ENCODE measurements at places on chromosomes 16 and 17.

DNA sequence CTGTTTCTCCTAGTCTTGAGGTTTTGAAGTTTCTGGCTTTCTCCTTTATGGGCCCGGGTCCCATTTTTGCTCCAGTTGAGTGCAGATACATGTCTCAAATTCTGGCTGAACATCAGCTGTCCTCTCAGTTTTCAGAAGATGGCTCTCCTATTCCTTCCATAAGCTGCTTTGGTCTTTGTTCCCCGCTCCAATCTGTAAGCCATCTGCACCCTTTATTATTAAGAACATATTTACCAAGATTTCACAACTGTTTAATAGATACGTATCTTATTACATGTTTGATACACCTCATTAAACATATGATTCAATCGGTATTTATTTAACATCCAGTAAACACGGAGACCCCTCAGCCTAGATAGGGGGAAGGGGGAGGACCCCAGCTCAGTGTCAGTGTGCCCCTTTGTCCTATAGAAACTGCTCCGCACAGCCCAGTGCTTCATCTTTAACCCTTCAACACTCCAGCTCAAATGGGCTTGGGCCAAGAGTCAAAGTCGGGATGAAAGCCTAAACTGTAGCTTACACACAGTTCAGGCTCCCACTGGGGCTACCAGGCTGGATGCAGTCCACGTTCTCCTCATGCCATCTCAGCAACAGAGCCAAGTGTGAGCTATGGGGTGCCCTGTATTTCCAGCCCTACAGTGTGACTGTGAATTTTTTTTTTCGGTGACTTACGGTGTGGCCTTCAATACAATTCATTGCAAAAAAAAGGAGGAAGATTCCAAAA, 166.0 kb upstream of the ZFHX3 start:
- no peak for DNase-seq

- DNase-seq = no peak
Observed at GRCh38 chr17:73551759-73552158, 92.5 kb downstream of the SDK2 start.

DNA sequence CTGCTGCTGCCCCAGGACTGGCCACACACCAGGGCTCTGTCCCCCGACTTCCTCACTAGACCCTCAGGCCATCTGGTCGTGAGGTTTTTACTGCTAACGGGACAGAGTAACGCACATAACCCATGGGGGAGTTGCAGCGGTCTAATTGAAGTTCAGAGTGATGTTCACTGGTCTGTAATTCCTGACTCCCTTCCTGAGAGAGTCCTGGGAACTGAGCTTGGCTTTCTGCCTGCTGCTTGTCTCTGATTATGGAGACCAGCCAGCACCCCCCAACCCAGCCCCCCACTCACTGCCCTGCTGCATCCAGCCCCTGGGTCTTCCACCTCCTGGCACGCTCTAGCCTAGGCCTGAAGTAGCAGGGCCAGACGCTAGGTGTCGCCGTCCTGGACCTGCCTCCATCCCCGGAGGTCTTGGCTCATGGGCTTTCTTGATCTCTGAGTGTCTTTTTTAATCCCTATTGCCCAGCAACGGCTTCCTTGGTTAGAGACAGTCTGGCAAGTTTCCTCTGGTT, 192.9 kb downstream of the CCDC182 start:
- DNase-seq = peak; percentile 77

GRCh38 chr16:54216268-54216667, 70.3 kb downstream of the IRX3 start:
- DNase-seq = no peak

DNA sequence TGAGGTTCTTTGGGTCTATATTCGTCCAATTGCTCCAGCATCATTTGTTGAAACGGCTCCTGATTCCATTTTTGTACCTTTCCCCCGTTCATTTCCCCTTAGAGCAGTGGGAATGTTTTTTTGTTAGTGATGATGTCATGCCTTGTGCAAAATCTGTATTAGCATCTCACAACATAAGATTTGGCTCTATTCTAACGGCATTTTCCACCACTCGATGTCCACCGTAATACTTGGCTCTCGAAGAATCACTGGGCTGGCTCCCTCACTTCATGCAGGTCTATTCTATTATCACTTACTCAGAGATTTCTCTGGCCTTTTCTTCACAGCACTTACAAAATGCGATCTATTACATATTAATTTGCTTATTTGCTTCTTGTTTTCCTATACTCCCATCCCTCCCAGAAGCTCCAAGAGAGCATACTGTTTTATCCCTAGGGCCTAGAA, 571 bp upstream of the NME1 start:
- no peak for DNase-seq

- no peak for DNase-seq
Observed at GRCh38 chr17:40331743-40332641, 23.0 kb downstream of the RARA start.

GRCh38 chr17:44575403-44575802, 18.1 kb downstream of the FZD2 start:
- no peak for DNase-seq

DNA sequence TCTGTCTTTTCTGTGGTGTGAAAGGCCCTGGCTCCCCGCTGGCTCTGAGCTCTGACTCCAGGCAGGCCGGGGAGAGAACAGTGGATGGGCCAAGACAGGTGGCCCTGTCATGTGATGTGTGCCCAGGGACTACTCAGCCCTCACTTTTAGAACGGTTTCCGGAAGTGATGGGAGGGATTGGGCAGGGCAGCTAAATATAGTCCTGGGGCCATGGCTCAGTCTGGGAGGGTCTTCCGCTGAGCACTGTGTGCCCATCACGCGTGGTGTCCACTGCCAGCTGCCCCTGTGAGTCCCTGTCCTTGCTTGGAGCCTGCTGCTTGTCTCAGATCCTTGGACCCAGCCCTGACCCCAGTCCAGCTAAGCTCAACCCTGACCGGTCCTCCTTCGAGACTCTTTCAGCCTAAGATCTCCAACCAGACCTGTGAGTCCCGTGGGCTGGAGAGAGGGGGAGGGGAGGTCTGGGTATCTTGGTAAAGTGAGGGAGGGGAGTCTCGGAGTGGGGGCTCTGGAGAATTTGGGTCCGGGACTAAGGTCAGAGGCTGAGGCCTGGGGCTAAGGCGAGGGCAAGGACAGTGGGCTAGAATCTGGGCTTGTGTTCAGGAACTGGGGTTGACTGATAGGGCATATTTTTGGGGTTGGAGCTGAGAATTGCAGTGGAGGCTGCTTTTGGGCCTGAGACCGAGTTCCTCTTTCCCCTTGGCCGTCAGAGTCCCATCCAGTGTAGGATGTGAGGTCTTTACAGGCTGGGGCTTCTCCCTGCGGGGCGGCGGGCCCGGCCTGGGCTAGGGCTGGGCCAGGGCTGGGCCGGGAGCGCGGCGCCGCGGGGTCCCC, at the start of gene TRIM72:
TSS of gene TRIM72 (plus strand) at position 243 of the 831 bp plus-strand sequence. CDS start 620 bp downstream, outside the sequence.
- no peak for DNase-seq

GRCh38 chr16:25258861-25259179, 1.2 kb upstream of the ZKSCAN2 start:
- DNase-seq = no peak

GRCh38 chr16:73945631-73946030, 351.0 kb upstream of the PSMD7 start:
- no peak for DNase-seq

DNA sequence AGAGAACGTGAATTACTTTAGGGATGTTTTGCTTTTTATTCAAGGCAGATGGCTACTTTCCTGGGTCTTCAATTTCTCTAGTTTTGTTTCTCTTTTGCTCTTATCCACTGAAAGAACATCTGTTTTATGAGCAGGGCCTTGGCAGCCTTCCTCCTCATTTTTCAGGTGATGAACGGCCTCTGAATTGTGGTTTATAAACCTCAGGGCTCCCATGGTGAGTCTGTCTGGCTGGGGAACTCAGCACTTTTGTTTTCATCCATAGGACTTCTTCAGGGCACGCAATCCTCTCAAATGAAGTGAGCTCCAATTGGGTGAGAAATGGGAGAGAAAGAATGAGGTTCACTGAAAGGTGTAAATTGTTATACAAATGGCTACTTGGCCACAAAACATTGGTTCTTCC, 186.4 kb upstream of the ERCC4 start:
- no peak for DNase-seq

GRCh38 chr17:28086519-28086918, 44.0 kb downstream of the NLK start:
- DNase-seq = no peak

DNA sequence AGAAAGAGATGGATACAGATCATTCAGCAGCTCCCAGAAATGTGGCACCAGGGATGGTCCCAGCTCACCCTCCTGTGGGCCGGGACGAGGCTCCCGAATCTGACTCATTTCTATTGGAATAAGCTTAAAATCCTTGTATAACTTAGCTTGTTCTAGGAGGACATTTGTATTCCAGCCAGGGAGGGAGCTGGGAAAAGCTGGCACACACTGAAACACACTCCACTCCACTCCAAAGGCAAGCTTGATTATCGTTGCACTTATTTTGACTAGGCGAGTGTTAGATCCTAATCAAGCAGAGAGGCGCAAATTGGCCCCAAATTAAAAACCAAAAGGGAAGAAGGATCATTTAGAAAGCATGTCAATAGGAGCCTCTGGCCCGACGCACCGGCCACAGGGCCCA, 339.5 kb downstream of the HS3ST4 start:
- no peak for DNase-seq

DNA sequence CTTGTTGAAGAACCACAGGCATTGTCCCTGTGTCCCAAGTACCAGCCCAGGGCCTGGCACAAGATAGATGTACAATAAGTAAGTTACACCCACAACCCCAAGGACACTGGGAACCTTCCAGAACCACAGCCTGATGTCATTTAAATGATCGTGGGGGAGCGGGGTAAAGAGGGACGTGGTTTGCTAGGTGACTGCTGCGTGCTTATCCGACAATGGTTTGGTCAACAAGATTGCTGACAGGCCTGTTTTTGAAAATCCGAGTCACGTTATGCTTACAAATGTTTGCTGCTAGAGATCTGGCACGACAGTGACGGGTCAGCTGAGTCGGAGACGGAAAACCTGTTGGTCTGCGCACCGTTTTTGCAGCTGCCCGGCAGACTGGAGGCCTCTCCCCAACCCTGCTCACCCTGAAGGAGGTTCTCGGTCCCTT, 22.8 kb downstream of the COTL1 start:
- DNase-seq = no peak

DNA sequence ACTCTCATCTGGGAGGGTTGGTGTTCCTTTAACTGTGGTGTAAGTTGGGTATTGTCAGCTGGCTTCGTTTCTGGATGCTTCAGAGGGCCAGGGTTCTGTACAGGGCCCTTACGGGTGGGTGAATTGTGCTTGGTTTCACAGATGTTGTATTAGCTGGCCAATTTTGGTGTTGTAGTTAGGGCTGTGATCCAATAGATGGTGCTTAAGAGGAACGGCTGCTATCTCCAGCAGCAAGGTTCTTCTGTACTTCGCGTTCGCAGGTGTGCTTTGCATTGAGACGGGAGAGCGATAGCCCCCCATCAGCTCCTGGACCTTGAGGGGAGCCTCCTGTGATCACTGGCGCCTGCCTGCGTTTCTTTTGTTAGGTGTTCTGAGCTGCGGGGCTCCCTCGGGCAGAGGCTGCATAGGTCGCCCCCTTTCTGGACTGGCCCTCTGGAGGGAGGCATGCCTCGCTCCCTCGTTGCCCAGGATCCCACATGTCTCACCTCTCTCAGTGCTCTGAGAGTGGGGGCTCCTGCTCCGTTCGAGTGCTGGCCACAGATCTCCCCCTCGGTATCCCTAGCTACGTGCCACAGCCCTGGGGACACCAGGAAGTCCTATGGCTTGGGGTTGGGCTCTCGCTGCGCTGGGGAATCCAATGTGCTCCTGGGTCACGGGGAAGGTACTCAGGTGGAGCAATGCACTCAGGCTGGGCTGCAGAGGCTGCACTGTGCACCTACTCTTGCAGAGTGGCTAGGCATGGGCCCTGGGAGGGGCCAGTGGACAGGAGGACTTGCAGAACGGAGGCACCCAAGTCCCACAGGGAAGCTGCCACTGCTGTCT, 837 bp upstream of the PRDM7 start:
- peak; percentile 5 for DNase-seq

GRCh38 chr17:7823581-7824001, 10.4 kb upstream of the KDM6B start:
- no peak for DNase-seq

GRCh38 chr17:1231456-1231855, 38.8 kb upstream of the BHLHA9 start:
- no peak for DNase-seq

- peak; percentile 77 for DNase-seq
Observed at GRCh38 chr17:38704606-38705522, at the start of gene MLLT6. MLLT6 (plus strand) TSS chr17:38705273; CDS start chr17:38705633, 360 bp downstream.

- peak; percentile 22 for DNase-seq
Observed at GRCh38 chr16:87016046-87017035, 300.9 kb downstream of the C16orf95 start.

GRCh38 chr17:20103454-20104446, 94.6 kb downstream of the SPECC1 start:
- no peak for DNase-seq

GRCh38 chr17:21297026-21297520, 12.6 kb downstream of the MAP2K3 start:
- DNase-seq = no peak

DNA sequence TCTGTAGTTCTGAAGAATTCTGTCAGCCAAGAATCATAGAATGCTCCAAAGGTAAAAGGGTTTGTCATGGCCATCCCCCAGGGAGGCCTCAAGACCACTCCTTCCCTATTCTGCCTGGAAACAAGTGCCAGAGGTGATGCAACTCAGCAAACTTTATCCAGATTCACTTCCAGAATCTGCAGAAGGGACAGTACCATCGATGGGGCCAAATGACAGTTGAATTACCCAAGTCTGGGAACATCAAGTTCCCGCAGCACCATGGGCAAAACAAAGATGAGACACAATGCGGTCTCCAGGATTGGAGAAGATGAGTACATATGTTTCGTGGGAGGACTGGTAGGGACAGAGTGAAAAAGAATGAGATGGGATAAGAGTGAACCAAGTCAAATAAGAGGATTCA, 13.7 kb upstream of the TAT start:
- no peak for DNase-seq

DNA sequence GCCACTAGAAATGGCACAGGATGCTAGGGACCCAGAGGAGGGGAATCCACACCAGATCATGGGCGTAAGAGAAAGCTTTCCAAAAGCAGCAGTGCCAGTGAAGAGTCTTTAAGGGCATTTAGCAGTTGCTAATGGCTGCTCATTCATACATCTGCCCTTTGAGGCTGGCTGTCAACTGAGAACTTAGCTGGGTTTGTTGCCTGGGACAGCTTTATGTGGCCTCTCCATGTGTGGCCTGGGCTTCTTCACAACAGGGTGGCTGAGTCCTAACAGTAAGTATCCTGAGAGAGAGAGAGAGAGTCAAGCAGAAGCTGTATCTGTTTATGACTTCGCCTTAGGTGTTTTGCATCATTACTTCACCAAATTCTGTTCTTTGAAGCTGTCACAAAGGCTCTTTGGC, 286.1 kb upstream of the KCNJ16 start:
- no peak for DNase-seq

DNA sequence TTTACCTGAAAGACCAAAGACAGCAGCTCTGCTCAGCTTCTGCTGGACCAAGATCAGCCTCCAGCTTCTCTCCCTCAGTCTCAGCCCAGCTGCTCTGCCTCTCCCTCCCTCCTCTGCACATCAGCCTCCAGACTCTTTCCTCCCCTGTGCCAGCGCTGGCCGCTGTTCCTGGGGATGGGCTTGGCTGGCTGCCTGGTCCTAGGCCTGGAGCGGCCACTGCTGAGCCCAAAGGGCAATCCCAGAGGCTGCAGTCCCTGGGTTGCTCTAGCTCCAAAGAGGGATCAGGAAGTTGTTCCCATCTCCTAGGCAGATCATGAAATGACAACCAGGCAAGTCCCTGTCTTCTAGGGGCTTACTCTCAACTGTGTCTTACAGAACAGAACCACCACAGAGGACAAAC, 31.3 kb downstream of the DCUN1D3 start:
- no peak for DNase-seq

- DNase-seq = no peak
Observed at GRCh38 chr17:797236-797840, 15.2 kb downstream of the MRM3 start.
